Right renal pelvis (tissue), 4 donors: ENCODE measurements at places on chromosomes 2 and 18. TPM values are rescaled to one million over a fixed set of nuclear protein-coding genes. Genes with fewer than 3 reads are reported as not detected.

- no peak for DNase-seq
These were observed 94.5 kb downstream of the VSNL1 start for GRCh38 chr2:17634997-17635396.

The ADCYAP1 gene
- 0.08 TPM for polyA plus RNA-seq

GRCh38 chr2:48232351-48232750 is 297.6 kb upstream of the STON1 start:
- DNase-seq, result no peak

The CFAP65 gene
- 0.19 TPM for polyA plus RNA-seq

DNA sequence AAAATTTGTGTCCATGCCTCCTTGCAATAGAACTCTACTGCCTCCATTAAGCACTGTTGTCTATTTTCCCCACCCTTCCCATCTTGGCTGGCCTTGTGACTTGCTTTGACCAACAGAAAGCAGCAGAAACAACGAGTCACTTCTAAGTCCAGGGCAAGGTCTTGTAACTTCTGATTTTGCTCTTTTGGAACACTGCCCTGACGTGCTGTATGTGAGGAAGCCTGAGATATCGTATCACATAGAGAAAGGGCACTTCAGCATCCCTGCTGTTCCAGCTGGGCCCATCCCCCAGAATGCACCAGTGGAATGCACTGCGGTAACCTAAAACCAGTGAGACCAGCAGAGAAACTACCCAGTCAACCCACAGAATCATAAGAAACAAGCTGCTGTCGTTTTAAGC is 28.1 kb downstream of the NCKAP1 start:
- no peak for DNase-seq
